ENCODE measurements at places on chromosomes 4 and X.

DNA sequence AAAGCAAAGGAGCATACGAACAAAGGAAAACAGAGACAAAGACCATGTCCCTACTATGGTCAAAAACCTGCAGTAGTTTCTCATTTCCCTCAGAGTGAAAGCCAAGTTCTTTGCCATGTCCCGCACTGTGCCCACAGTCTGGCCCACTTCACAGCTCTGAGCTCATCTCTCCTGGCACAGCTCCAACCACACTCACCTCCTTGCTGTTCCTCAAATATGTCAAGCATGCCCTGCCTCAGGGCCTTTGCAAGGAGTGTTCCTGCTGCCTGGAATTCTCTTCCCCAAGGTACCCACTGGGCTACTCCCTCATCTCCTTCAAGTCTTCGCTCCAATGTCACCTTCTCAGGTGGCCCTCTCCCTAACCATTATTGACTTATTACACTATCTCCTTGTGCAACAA lies 72.1 kb downstream of the COX18 start:
- no peak for DNase-seq

GRCh38 chrX:153226344-153227185 lies 47.5 kb downstream of the MAGEA1 start:
- DNase-seq, result no peak

- no peak for DNase-seq
Observed at GRCh38 chr4:153117554-153117953, 86.7 kb upstream of the TRIM2 start.

DNA sequence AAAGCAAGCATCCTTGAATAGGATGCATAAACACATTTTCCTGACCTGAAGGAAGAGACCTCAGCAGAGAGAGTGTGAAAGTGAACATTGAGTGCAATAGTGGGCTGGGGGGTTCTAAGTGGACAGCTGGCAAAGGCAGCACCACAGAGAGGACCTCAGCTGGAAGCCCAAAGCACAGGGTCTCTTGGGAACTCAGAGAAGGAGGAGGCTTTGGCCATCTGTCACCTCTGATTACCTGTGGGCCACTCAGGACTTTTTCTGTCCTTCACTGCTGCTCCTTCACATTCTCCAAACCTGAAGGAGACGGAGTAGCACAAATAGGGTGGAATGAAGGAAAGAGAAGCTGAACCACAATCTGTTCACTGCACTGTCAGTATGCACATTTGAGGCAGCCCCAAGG lies 37.9 kb upstream of the FAT4 start:
- DNase-seq, result no peak

GRCh38 chrX:153927672-153927921 lies 1.5 kb upstream of the ARHGAP4 start:
- DNase-seq, result no peak
